SW480 (cell line): ENCODE measurements at places on chromosomes 4 and X.
A peak's percentile ranks its signal among the peaks of the same experiment; 100 is the strongest.

- DNase-seq = no peak
Measured at GRCh38 chr4:152678841-152679240, 956 bp downstream of the TMEM154 start.

GRCh38 chr4:123606946-123607542 lies 210.4 kb downstream of the SPRY1 start:
- no peak for DNase-seq

DNA sequence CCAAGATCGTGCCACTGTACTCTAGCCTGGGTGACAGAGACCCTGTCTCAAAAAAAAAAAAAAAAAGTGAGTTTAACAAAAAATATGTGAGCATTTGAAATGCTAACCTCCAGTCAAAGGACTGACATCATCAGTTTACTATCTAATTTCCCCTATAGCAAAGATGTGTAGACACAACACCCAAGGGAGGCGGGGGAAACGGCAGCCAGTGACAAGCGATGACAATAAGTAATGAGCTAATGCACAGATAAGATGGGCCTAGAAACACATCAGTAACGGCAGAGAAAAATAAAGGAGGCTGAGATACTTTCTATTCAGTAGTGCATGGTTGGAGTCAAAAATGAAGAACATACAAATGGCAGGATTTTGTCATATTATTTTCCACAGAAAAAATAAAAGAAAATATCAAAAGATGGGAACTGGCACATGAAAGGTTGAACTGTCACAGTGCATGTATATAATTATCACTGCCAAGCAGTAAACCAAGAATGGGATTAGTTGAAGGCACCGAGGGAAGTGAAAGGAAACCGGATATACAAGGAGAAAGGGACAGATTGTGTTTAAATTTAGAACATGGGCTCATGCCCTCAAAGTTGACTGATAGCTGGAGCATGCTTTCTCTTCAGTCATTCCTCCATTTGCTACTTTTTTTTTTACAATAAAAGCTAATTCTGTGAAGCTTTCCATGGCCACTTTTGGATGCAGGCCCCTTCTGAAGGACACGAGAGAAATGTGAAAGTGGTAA lies 41.8 kb downstream of the IGFBP7 start:
- DNase-seq = no peak

GRCh38 chr4:120667102-120667501 lies 255.4 kb downstream of the PRDM5 start:
- no peak for DNase-seq

GRCh38 chr4:173211838-173212237 lies 43.2 kb downstream of the GALNT7 start:
- DNase-seq = peak; percentile 81

DNA sequence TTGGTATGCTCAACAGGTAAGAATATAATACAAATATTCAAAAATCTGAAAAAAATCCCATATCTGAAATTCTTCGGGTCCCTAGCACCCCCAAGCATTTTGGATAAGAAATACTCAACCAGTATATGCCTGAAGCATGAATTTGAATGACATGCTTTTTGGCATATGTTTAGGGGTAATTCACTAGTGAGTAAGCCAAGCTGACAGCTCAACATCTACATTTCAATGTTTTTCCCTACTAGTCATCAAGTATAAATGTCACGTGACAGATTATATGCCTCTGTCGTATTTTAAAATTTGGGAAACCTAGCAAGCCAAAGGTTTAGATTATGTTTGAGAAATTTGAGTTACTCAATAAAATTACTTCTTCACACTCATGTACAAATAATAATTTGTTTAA lies 125.1 kb downstream of the FGF16 start:
- no peak for DNase-seq

GRCh38 chr4:31442236-31442635 lies 722.1 kb downstream of the PCDH7 start:
- DNase-seq = no peak

DNA sequence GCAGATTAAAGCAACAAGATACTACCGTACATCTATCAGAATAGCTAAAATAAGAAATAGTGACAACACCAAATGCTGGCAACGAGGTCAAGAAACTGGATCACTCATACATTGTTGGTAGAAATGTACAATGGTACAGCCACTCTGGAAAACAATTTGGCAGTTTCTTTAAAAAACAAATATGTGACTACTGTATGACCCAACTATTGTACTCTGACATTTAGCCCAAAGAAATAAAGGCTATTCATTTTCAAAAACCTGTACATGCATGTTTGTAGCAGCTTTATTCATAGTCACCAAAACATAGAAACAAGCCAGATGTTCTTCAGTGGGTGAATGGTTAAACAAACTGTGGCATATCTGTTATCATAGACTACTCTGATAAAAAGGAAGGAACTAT lies 8.2 kb downstream of the CLCN3 start:
- no peak for DNase-seq

GRCh38 chrX:97704881-97705280 lies 821.2 kb downstream of the RPA4 start:
- no peak for DNase-seq

- DNase-seq = no peak
Measured at GRCh38 chr4:81915430-81915829, 443.7 kb upstream of the RASGEF1B start.

DNA sequence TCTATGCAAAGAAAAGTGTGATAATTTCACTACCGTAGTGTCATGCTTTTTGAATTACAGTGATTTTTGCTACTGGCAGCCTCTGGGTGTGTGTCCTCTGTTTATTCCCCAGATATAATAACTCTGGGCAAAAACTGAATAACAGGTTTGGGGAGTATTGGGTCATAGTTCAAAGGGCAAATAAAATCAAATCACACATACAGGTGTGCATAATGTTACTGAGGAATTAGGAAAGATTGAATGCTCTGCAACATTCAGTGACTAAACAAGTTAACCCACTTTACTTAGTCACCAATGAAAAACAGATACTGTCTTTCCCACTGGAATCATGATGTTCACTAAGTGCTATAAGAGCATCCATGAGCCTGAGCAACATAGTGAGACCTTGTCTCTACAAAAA lies 224.3 kb downstream of the OPHN1 start:
- no peak for DNase-seq

GRCh38 chr4:105956569-105956968 lies 61.3 kb downstream of the NPNT start:
- DNase-seq = no peak

GRCh38 chrX:103791228-103791627 lies 14.6 kb downstream of the PLP1 start:
- no peak for DNase-seq

- DNase-seq = no peak
Measured at GRCh38 chr4:62661821-62662220, 1461.7 kb downstream of the ADGRL3 start.

- peak; percentile 11 for DNase-seq
Measured at GRCh38 chr4:40750461-40751258, 905 bp downstream of the NSUN7 start.

- no peak for DNase-seq
Measured at GRCh38 chr4:155676430-155676825, 9.8 kb downstream of the GUCY1A1 start.

GRCh38 chrX:40131654-40132337 lies 34.0 kb upstream of the BCOR start:
- no peak for DNase-seq

- no peak for DNase-seq
Measured at GRCh38 chrX:19746919-19747651, 140.3 kb downstream of the SH3KBP1 start.
